ENCODE measurements at places on chromosomes 5 and 9.

DNA sequence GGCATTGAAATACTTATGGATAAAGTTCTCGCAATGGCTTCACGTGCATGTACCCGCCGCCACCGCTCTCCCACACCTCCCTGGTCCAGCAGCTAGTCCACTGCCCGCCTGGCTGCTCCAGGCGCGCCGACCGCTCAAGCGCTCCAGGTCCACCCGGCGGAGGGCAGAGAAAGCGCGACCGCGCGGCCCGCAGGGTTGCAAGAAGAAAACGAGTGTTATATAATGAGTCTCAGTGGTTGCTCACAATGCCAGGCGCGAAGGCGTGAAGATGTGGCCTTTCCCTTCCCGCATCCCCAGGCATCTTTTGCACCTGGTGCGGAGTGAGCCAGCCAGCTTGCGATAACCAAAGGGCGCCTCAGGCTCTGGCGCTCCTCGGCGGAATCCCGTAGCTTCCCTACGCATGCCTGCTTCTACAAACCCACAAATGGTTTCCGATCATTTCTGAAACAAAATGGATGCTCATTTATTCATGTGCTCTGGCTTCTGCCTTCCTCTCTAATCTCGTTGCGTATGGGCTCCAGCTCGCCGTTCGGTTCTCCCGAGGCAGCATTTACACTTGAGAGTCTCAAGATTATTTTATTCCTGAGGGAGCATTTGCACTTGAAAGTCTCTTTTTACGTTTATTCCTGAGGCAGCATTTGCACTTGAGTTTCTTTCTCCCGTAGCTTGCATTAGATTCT, 25.7 kb downstream of the CDKN2A start:
- no peak for DNase-seq

GRCh38 chr9:21969011-21969940, 24.9 kb downstream of the CDKN2A start:
- DNase-seq, result no peak

DNA sequence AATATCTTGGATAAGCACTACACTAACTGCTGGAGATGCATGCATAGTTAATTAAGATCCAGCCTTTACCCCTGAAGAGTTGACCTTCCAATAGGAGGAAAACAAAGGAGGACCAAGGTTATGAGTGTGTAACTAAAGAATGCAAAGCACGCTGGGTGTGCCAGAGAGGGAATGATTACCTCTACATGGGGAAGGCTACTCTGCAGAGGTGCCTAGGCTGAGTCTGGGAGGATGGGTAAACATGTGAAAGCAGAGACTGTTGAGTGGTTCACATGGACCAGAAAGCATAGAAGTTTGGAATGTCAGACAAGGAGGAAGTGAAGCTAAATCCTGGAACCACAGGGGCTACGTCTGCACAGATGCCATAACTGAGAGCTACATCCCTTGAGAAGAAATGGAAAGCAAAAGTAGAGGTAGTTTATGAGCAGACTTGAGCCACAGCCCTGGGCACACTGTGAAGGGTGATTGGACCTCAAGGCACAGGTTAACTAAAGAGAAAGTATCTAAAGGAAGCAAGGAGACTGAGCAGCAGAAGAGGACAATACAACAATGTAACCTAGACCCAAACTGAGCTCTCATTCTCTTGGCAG, 176.2 kb downstream of the DENND1A start:
- no peak for DNase-seq

GRCh38 chr5:89988129-89988810, 421.3 kb downstream of the CETN3 start:
- DNase-seq, result no peak

GRCh38 chr9:72579190-72579589, 57.8 kb downstream of the TMC1 start:
- DNase-seq, result no peak

- no peak for DNase-seq
Observed at GRCh38 chr5:35306716-35307365, 76.6 kb upstream of the PRLR start.

DNA sequence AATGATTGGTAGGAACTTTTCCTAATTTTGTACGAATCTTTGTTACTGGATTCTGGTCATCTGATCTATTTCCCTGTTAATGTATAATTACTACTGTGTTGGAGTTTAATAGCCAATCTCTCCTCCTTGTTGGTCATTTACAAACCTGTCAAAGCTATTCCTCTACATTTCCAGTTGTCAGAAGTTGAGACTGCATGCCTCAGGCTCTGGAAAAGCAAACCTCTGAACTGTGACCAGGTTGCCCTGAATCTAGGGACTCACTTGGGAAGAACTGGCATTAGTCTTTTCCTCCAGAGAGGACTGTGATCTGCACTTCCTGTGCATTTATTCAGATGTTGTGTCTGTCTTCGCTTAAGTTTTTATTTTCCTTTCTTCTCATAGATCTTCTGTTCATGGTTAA, 16.1 kb downstream of the PDLIM4 start:
- DNase-seq, result no peak

DNA sequence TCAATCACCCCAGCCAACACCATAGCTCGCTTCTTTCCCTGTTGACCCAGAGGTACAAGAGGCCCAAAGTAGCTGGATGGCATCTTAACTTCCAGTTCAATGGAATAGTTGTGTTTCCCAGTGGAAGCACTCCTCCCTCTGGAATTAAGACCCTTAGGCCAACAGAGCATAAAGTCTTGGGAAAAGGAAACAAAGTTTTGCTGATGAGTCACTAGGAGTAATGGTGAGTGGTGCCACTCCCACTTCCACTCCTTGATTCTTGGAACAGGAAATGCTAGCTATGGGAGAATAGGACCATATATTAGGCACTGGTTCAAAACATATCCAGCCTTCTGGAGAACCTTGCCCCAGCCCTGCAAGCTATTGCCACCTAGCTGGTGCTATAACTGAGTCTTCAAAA, 44.7 kb upstream of the LMX1B start:
- DNase-seq, result no peak

- peak; percentile 42 for DNase-seq
Observed at GRCh38 chr9:17134396-17135294, at the start of gene CNTLN. TSS of gene CNTLN (plus strand) at chr9:17135040. CDS start at chr9:17135066, 26 bp downstream.

DNA sequence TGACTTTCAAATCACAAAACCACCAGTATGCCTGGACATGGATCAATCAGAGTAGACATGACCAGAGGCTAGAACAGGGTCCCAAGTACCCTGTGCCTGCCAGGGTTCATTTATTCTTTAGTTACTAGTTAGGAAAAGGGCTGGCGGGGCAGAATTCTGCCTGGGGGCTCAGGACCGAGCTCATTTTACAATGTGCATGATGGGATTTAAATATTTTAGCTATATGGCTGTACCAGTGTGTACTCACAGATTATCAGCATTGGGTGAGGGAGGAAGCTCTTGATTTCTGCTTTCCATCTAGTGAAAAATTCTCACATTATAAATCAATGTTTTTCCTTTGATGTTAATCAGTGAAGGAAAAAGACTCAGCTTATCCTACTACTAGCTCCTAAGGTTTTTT, 1511.1 kb downstream of the EFNA5 start:
- DNase-seq, result no peak

GRCh38 chr5:6900247-6901227, 187.3 kb downstream of the TENT4A start:
- no peak for DNase-seq

DNA sequence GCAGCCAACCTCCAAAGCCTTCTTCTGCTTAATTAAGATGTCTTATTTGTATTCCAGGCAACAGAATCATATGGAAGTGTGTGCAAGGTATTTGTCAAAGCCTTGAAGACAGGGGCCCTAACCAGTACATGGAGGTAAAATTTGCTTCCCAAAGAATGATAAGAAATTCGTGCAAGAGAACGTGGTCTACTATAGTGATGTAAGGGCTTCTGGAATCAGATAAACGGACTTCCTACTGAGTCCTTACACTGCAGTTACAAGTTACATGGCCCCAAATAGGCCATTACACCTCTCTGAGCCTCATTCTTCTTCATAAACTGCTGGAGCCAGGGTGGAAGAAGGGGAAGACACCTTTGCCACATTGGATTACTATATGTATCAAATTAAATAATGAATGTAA, 15.9 kb upstream of the ISOC1 start:
- DNase-seq, result no peak

- no peak for DNase-seq
Observed at GRCh38 chr9:127411122-127411521, 13.1 kb upstream of the ZNF79 start.

GRCh38 chr9:79700607-79701360, 129.0 kb downstream of the TLE4 start:
- DNase-seq, result no peak

GRCh38 chr9:27394154-27394825, 97.3 kb upstream of the EQTN start:
- no peak for DNase-seq

DNA sequence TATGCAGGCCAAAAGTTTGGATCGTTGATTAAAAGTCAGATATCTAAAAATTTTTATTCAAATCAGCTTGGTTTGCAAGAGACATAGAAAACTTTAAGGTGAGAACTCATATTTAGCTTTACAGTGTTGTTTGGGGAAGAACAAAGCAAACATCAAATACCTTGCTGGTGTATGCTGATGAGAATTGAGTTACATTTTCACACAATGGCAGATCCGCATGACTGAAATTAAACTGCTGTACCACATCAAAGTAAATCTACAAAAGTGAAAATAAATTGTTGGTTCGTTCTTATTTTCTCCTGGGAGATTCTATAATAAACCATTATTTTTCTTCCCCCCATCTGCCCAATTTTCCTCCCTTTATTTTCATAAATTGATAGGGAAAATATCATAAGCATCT, 198.2 kb upstream of the PCSK5 start:
- DNase-seq, result no peak

DNA sequence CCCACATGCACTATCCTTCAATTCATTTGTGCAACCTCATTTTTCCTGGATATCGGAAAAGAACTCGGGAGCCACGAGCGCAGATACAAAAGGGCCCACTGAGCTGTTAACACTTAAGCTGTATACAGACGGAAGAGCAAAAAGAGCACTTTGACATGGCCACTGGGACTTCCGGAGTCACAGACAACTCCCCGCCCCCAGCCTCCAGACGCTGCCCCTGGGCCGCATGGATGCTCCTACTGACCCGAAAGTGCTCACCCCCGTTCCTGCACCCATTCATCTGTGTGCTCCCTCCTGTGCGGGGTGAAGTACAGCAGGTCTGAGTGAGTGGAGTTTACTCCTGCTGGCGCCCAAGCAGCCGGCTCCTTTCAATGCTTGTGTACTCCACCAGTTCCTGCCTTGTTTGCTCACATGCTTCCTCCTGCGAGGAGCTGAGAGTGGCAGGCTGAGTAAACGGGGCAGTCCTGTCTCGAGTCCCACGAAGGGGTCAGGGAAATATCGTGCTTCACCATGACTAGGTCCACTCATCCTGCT, 901.0 kb upstream of the CTNND2 start:
- DNase-seq, result no peak

DNA sequence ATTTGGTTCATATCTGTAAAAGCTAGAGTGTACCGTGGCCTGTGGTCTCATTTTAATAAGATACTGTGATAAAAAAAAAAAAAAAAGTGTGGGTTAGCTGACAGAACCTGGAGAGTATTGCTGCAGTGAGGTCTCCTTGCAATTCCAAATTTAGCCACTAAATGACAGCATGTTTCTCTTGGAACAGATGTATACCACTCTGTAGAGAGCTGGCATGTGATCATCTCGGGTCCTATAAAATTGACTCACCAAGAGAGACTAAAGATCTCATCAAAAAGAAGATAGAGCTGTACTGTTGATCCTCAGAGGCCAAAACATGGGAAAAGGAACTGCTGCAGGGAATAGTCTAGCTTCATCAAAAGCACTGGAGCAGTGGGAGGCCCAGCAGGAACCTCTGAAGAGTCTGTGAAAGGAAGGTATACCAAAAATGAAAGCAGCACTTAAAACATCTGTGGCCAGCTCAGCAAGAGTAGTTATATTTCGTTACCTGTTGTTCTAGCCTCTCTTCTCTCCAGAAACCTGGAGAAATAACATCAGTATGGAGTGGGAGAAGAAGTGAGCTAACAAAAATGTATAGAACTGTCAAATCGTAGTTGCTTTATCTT, 826.8 kb downstream of the EFNA5 start:
- no peak for DNase-seq

GRCh38 chr9:93486268-93486667, 32.9 kb upstream of the FAM120AOS start:
- no peak for DNase-seq

DNA sequence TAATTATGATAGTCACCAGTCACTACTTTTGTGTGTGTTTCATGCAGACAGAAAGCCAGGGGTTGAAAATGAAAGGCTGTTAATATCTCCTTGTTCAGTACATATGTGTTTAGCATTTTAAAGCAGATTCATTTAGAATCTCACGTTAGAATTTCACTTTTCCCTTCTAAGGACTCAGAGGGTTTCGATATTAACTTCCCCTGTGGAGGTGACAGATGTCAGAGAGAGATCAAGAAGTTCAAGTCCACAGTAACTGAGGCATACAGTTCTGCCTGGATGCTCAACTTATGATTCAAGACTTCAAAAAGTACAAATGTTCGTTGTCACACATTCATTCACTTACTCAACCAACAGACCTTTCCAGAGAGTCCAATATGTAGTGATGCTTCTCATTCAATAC, 251.1 kb downstream of the EBF1 start:
- no peak for DNase-seq

DNA sequence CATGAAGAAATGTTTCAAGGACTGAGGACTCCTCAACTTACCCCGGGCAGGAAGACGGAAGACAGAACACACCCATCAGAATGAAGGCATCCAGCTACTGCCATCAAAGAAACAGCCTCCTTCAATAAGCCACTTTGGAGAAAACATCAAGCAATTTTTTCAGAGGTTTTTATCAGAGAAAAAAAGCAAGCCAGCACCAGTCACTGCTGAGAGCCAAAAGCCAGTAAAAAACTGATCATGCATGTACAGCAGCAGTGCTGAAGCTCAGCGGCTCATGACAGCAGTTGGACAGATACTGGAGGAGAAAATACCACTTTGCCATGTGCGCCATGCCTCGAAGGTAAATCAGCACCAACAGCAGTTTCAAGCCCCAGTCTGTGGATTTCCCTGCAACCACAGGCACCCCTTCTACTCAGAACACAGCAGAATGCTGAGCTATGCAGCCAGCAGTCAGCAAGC, 10.1 kb upstream of the ZNF484 start:
- no peak for DNase-seq

DNA sequence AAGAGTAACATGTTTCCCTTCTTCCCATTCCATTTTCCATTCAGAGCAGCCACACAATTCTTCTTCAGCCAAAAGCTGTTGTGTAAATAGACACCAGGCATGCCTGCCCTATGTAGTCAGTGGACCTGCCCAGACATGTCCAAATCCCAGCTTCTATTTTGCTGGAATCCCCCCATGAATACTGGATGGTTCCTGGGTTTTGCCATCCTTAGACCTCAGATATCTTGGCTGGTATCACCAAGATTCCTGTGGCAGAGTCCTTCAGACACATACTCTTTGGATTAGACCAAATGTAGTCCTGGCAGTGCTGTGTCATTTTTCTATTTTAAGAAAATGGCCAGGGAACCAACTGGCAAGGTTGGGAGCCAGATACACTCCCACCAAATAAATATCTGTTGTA, 10.3 kb downstream of the FST start:
- DNase-seq, result no peak

DNA sequence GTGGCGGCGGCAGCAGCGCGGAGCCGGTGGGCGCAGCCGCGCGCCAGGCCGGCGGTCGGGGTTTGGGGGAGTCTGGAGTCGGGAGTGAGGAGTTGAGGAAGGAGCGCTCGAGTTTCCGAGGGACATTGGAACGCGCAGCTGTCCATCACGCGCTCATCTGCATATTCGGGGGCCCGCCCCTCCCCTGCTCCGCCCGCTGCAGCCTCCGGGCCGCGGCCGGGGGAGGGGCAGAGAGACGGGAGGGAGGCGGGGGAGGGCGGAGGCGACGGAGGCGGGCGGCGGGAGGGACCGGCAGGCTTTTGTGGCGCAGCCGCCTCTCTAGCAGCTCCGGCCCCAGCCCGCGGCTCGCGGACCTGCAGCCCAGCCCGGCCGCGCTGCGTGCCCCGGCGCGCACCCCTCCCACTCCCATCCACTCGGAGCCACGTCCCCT, at the start of gene IRX2:
Gene IRX2 (minus strand): TSS at position 86 of the 430 bp plus-strand sequence. CDS start 264 bp downstream, outside the sequence.
- no peak for DNase-seq
